ENCODE measurements at places on chromosomes 3 and 15.
A peak's percentile ranks its signal among the peaks of the same experiment; 100 is the strongest.

GRCh38 chr3:121768452-121768851 lies 18.9 kb upstream of the GOLGB1 start:
- no peak for DNase-seq

DNA sequence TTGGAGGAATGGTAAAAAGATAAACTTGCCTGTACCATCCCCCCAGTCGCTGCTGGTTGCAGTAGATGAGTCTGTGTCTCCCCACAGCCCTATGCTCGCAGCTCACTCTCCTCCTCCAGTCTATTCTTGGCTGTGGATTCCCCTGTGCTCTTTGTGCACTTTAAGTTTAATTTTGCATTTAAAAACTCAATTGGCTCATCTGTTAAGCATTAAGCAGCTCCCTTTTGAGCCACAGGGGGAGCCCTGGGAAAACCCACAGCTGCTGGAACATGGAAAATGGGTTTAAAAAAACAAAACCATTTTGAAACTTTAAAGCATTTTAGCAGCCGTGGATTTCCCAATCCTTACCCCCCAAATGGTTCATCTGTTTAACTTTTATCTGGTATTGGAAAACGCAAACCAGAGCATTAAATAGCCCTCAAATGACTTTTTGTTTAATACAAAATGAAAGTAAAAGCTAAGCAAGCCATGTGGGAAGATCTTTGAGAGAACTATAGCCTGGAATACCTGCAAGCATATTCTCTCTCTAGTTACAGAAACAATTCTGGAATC lies 536.9 kb downstream of the ZIC1 start:
- DNase-seq = peak; percentile 62

DNA sequence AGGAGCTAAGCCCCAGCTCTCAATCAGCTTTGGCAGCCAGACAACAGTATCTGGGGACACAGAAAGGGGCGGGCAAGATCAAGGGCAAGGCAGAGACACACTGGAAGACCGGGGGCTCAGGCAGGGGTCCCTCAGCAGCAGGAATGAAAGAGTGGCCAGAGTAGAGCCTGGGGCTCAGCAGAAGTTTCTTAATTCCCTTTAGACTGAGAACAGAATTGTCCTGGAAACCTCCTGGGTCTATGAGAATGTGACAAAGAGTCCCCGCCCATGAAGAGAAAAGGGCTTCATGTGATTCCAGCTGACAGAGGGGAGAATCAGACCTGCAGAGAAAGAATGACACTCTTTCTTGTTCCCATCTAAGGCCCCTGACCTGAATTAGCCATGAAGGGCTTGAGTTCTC lies 95.2 kb upstream of the CTNNB1 start:
- no peak for DNase-seq

DNA sequence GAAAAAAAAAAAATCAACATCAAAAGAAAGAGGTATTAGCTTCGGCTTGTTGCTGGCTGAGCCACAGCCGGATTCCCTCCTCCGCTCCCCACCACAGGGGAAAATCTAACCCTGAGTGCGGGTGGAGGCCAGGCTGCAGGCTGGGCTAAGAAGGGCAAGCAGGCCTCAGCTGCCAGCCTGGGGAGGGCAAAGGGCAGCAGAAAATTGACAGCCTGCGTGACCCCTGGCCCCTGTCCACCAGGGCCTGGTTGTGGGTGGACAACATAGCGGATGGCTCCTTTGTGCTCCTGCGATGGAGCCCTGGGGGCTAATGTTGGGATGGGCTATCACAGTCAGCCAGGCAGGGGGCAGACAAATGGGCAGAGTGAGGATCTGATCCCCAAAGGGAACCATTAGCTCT lies 25.4 kb downstream of the CACNA2D2 start:
- DNase-seq = no peak

GRCh38 chr3:67083277-67083676 lies 85.2 kb downstream of the KBTBD8 start:
- DNase-seq = no peak

- DNase-seq = no peak
Measured at GRCh38 chr3:85508659-85509058, 549.9 kb downstream of the CADM2 start.

- no peak for DNase-seq
Measured at GRCh38 chr3:143763564-143764162, 84.6 kb downstream of the SLC9A9 start.

DNA sequence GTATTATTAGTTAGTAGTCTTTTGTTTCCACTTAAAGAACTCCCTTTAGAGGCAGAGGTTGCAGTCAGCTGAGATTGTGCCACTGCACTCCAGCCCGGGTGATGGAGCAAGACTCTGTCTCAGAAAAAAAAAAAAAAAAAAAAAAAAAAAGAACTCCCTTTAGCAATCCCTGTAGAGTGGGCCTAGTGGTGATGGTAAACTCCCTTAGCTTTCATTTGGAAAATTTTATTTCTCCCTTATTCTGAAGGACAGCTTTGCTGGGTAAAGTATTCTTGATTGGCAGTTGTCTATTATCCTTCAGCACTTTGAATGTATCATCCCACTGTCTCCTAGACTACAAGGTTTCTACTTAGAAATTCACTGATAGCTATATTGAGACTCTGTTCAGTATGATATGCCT lies 46.0 kb downstream of the RPL39L start:
- no peak for DNase-seq

DNA sequence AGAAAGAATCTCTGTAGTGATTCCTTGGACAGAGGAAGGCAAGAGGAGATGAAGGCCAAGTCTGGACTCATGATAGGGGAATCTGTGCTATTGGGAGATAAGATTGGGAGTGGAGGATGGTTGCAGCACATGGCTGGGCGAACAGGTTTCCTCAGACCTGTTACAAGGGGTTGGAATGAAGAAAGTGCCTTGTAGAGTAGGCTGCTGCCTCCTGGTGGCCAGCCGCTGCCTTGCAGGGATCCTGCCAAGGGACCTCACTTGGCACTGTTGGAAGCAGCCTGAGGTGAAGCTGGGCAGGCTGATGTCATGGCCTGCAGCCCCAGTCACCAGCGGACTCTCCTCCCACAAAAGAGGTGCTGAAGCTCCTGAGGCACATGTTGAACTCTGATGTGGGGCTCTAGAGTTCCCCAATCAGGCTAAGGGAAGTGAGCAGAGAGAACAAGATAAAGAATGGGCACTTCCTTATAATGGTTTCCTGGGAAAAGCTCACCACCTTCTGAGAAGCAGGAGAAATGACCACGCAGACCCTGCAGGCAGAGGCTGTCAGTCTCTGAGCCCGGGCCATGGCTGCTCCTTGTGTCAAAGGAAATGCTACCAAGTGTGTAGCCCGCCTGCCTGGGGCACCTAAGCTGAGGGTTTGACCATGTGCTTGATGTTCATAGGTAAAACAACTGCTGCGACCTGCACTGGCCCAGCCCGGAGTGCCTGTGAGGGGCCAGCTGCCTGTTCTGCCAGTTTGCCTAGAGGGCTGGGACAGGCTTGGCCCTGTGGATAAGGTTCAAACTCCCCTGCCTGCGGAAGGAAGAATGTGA lies 1.6 kb upstream of the TEX264 start:
- DNase-seq = peak; percentile 84

GRCh38 chr3:105572501-105572900 lies 205.8 kb downstream of the ALCAM start:
- no peak for DNase-seq

GRCh38 chr3:153595186-153595815 lies 433.3 kb downstream of the RAP2B start:
- peak; percentile 23 for DNase-seq

GRCh38 chr3:24128199-24129005 lies 183.3 kb downstream of the NR1D2 start:
- no peak for DNase-seq

DNA sequence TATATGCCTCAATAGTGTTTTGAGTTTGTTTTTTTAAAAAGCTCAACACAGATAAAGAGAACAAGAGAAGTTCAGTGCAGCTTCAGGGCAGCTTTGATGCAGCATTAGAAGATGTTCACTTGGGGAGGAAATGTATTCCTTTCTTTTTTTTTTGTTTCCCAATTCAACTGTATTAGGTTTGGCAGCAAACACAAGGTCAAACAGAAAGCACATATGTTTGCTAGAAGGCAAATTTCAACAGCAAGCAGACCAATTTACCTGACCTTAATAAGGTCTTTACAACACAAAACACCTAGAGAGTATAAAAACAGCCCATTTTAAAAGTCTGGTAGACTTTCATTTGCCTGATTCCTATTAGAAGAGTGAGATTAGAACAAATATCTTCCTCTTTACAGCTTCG lies 7.3 kb upstream of the CDAN1 start:
- DNase-seq = no peak
